Right ventricle myocardium inferior (tissue), 1 donor: ENCODE measurements at places on chromosomes 7 and 10. TPM values are rescaled to one million over a fixed set of nuclear protein-coding genes. Genes with fewer than 3 reads are reported as not detected.

The NKX2-3 gene
- total RNA-seq, result not detected

The CALML5 gene
- not detected for total RNA-seq

The LIPA gene
- 19.3 TPM for total RNA-seq

The HNRNPH3 gene
- total RNA-seq, result 123 TPM

The NPFFR1 gene
- total RNA-seq, result not detected

The LIPJ gene
- total RNA-seq, result not detected

The RAMP3 gene
- total RNA-seq, result 33.8 TPM

The ANKRD30A gene
- total RNA-seq, result not detected

The ENTPD1 gene
- total RNA-seq, result 6.3 TPM

The TACC2 gene
- total RNA-seq, result 341 TPM

The ZPBP gene
- not detected for total RNA-seq

The PRPS1L1 gene
- total RNA-seq, result not detected

The KCNMA1 gene
- total RNA-seq, result 2.2 TPM

The TSPAN13 gene
- total RNA-seq, result 16.7 TPM

The AHCYL2 gene
- total RNA-seq, result 4.0 TPM

The TFPI2 gene
- 2.4 TPM for total RNA-seq
